ENCODE measurements at places on chromosomes 2 and 18.

DNA sequence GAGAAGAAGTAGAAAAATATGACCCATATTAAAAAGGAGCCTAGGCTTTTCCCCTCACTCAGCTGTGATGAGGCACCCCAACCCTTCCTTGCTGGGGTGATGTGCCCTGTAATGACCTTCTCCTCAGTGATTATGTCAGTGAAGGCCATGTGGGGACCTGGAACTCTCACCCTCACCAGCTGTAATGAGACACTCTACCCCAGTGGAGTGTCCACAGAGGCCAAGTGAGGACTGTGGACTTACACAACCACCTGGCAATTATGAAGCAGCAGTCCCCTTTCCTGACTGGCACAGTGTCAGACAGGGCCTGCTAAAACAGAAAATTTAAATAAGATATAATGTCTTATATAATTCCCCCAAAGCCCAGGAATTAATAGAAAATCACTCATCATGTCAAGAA is 54.2 kb downstream of the SEMA4F start:
- no peak for DNase-seq

DNA sequence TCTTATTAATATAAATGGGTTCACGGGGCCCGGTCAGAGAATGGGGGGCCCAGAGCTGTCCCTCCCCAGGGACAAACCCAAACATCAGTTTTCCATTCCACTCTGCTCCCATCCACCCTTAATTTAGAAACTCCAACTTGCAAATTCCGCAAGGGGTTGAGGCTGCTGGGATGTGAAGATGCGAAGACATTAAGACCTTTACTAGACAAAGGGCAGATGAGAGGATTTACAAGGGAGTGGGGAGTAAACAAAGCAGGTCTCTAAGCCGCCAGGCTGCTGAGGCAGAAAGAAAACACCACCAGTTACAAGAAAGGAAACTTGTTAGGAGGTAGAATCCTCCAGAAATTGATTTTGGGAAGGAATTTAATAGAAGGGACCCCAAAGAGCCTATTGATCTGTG is 33.1 kb downstream of the MARCO start:
- no peak for DNase-seq

- DNase-seq = peak; percentile 90
Observed at GRCh38 chr2:148645539-148646230, 1.1 kb downstream of the EPC2 start.

DNA sequence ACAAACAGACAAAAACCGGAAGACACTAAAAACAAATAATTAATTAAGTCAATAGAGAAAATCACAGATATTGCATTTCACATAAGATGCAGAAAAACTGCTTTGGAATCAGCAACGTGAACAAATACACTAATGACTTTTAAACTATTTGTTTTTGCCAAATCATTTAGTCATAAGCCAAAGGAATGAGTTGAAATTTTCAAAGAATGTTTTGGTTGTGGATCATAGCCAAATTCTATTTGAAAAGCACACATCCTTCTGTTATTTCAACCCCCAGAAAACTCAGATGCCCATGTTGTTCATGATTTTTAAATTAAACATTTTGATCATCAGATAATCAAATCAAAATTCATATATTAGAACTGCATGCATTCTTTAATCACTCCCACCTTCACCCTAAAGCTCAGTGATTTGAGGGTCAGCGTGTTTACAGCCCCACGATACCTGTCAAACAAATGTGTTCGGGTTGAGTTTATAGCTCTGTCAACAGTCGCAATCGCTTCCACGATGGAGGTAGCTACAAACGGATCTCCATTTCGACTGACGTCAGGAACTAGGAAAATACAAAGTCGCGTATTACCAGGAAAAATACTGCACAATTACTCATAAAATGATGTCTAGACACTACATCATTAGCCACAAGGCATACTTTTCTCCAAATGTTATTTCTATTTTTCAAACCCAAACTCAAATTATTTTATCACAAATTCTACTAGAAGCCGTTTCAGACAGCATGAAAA is 90.2 kb downstream of the PXDN start:
- DNase-seq = peak; percentile 79

DNA sequence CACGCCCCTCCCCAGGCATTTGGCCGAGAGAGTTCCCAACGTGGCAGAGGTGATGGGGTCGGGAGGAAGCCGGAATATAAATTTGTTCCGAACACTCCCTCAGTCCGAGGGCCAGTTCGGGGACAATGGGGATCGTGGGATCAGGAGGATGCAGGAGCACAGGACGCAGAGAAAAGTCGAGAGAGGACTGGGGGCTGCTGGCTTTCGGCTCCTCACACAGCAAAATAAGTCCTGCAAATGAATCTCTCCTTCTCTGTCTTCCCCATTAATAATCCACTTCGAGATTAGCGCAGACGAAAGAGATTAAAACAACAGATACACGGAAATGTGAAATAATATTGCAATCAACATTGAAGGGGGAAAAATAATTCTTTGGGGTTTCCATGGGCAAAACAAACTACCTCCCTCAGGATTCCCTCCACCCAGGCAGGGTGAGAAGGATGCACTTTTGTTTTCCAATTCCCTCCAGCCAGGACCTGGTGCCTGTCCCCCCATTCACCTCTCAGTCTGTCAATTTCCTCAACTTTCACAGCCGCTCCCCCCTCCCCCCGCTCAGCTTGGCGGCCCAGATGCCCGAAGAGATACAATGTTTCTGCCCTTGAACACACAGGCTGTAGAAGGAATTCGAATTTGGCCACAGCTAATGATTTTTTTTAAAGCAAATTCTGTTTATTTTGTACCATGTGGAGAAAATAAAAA is 3.1 kb upstream of the ZEB2 start:
- DNase-seq = peak; percentile 39

DNA sequence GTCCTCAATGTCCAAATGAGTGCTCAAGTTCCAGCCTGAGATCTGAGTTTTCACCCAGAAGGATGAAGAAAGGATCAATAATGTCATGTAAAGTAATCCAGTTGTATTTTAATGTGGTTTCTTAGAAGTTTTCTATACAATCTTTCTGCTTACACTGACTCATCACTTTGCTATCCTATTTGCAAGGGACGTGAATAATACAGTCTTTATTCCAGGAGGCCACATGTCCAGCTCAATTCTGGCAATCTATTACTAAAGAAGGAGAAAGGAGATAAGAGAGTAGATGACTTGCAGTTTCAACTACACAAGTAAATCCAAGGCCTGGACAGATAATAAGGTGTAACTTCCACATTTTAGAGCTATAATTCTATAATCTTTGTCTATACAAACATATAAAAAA is 601.1 kb upstream of the SETBP1 start:
- peak; percentile 70 for DNase-seq

GRCh38 chr2:161586517-161587167 is 37.6 kb upstream of the SLC4A10 start:
- peak; percentile 39 for DNase-seq

DNA sequence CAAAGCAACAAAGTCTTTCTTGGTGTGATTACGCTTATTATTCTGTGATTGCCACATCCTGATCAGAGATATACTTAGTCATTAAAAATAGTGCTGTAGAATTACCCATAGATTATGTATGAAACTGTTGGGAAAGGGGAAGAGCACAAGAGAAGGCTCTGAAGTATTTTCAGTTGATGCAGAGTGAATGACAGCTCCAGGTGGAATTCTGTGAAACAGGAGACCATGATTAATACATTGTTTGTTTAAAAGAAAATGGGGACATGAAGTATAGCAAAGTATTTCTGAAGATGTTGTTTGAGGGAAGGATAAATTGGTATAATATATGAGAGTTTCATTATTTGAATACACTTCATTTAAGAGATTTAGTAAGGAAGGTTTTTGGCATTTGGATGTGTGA is 307.6 kb upstream of the CDH20 start:
- DNase-seq = no peak

- DNase-seq = no peak
Observed at GRCh38 chr2:143679617-143680016, 550.4 kb downstream of the ARHGAP15 start.

GRCh38 chr2:106876699-106877098 is 9.3 kb downstream of the ST6GAL2 start:
- no peak for DNase-seq
